Fibroblast of the aortic adventitia (primary cell): ENCODE measurements at places on chromosomes 2 and 18.

- DNase-seq = no peak
Measured at GRCh38 chr2:29336341-29337241, 221.4 kb downstream of the CLIP4 start.

DNA sequence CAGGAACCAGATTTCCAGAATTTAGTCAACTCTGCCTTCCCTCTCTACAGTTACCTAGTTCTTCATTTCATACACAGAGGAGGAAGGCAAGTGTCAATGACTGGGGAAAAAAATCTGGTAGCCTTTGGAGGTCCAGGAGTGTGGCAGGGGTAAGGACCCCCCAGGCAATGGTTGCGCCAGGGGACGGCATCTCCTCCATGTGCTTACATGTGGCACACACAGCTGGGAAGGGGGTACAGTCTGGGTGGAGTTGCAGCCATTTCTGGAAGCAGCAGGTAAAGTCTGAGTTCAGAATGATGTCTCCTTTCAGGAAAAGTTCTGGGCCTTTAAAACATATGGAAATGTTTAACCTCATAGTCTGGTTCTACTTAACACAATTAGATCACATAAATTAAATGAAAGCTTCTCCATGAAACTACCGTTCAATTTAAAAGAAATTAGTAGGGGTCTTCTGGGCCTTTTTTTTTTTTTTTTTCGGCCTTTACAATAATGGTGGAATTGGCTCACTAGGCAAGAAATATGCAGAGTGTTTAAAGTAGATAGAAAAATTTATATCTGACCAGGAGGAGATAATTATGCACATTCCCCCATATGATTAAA lies 153.6 kb upstream of the EPC2 start:
- DNase-seq = no peak

DNA sequence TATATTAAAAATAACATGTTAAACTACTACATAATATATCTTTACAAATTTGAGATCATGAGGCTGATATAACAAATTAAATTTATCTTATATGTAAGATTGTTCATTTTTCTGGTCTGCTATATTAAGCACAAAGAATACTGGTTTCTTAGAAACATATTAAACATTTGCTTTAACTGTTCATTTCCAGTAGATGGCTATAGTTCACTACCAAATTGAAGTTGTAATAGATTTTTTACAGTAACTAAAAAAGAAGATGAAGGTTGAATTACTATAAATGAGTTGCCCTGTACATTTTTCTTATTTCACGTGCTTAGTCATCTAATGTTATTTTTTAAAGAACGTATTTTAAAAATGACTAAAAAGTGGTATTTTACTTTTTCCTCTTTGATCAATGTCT lies 57.0 kb downstream of the ZNF407 start:
- peak; percentile 66 for DNase-seq

DNA sequence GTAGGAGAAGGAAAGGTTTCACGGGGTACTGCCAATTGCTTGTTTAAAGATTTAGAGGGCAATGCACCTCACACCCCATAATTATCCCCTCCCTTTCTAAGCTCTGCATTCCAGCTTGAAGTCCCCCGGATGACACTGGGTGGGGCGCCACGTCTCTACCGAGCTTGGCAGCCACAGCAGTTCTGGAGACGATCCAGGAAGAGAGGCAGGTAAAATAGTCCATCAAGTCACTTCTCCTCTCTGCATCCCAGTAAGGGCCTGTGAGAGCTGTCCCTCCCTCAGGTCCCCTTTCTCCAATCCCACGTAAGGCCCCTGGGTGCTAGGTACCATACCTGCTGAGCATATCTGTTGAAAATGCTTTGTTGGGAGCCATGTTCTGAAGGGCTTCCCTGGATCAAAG lies 65.7 kb downstream of the CAPN13 start:
- DNase-seq = no peak

- DNase-seq = peak; percentile 43
Measured at GRCh38 chr18:24530630-24531111, 70.2 kb downstream of the HRH4 start.

- peak; percentile 43 for DNase-seq
Measured at GRCh38 chr18:564708-565561, 15.2 kb upstream of the CETN1 start.

DNA sequence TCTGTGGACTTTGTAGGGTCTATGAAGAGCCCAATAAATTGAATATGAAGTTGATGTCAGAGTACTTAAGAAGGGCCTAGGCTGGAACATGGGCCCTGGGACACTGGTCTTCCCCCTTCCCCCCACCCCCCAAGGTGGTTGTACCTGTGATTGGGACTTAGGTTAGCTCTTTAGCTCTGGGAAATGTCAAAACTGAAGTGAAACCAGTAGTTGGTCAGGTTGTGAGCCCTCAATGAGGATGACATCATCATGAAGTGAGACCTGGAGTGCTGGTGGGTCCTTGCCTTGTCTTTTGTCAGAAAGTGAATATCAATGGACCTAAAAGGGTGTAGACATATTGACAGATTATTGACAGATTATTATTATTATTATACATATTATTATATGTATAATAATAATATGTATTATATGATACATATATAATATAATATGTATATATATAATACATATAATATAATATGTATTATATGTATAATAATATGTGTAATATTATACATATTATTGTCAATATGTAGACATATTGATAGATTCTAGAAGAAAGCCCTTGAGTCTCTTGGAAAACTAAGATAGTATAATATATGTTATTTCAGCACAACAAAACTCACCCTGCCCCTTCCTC lies 5.4 kb downstream of the MARS2 start:
- no peak for DNase-seq

DNA sequence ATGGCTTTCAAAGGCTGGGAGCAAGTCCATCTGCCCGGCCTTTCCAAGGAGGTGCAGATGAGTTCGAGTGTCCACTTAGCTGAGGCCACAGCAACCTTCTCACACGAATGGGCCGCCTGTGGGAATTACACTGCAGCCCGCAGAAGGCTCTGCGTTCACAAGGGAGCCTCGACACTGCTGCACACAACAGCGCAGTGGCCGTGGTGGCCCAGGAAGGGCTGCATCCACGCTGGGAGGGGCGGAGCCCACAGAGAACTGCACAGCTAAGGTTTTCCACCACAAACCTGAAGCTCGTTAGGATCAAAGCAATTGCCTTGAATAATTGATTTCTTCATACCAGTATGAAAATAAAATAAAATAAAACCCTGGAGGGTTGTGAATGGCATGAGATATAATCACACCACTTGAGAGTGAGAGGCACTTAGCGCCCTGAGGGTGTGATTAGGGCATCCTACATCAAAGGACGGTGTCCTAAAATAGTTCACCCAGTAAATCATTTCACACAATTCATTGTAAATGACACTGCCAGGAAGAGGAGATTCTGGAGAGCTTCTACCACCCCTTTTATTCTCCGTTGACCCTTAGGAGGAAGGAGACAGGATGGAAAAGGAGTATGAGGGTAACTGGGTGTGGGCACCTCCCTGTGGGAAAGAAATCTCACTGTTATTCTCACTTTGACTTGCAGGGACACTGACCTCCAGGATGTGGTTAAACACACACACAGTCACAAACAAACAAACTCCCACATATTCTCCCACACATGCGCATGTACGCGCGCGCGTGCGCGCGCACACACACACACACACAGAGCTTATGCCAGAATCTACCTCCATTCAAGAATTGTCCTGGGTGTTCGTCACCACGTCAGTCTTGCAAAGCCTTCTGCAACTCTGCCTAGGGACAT lies 256.6 kb upstream of the ID2 start:
- DNase-seq = no peak

GRCh38 chr2:25894135-25894830 lies 16.0 kb upstream of the ASXL2 start:
- peak; percentile 49 for DNase-seq

DNA sequence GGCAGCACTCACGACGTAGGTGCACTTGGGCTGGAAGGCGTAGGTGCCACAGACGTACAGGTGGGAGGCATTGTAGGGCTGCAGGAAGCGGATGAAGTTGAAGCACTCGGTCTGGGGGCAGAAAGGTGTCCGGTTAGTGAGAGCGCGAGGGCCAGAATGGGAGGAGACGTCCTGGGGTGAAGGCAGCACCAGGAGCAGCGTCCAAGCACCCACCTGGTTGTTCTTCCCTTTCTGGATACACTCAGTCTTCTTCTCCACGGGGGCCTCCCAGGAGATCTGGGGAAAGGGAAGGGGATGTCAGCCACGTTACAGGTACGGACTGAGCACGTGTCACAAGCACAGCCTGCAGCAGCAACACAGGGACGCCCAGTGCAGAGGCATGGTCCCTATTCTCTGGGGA lies 4.2 kb downstream of the SEMA4C start:
- no peak for DNase-seq

GRCh38 chr18:70453058-70453775 lies 164.4 kb downstream of the SOCS6 start:
- DNase-seq = no peak

DNA sequence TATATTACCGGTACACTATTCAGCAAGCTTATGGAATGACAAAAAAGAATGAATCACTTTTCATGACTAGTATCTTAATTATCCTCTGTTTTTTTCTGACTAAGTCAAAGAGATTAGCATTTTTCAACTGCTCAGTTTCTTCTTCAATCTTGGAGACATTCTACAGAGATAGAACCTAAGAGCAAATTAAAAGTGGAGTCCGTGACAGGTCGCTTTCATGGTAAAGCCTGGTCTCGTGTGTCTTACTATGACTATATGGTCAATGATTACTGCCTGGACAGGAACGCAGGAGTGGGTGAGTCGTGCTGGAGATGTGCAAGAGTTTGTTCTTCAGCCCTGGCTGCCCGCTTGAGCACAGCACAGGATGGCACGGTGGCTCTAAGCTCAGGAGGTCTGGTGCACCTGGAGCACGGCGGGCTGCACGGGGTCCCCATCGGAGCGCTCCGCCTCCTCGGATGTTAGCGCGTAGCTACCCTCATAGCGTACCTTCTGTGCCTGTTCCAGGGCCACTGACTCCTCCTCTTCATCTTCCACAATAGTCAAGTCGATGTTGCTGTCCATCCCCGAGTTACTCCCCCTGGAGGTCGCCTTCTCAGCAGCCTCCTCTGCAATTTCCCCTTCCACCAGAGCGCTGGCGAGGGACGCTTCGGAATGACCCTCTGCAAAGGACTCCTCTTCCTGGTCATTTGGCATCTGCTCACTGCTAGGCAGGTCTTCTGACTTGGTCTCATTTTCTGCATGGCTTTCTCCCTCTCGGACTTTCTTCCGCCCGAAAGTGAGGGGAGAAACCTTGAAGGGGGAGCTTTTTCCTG lies 11.1 kb downstream of the CAVIN2 start:
- no peak for DNase-seq

- DNase-seq = no peak
Measured at GRCh38 chr2:73904952-73905351, 12.1 kb downstream of the ACTG2 start.

DNA sequence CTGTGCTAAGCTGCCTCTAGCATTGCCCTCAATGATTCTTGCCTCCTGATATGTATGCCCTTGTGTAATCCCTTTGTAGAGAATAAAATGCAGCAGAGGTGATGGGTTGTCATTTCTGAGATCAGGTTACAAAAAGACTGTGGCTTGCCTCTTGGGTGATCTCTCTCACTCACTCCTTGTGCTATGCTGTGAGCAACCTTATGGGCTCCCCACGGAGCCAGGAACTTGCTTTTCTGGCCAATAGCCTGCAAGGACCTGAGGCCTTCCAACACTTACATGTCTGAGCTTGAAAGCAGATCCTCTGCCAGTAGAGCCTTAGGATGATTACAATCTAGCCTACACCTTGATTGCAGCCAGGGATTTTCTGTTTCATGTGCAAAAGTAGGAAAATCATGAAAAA lies 123.1 kb upstream of the XIRP2 start:
- DNase-seq = no peak

DNA sequence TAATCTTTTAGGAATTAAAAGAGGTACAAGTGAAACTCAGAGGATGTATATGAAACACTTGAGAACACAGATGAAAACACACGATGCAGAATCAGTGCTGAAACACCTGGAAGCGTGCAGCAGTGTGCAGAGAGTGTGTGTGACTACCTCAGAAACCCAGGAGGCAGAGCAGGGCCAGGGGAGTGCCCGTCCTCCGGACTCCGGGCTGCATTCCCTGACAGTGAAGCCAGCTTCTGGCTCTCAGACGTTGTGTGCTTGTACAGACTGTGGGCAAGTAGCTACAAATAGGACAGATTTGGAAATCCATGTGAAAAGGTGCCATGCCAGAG lies 34.6 kb downstream of the ZNF407 start:
- DNase-seq = no peak

DNA sequence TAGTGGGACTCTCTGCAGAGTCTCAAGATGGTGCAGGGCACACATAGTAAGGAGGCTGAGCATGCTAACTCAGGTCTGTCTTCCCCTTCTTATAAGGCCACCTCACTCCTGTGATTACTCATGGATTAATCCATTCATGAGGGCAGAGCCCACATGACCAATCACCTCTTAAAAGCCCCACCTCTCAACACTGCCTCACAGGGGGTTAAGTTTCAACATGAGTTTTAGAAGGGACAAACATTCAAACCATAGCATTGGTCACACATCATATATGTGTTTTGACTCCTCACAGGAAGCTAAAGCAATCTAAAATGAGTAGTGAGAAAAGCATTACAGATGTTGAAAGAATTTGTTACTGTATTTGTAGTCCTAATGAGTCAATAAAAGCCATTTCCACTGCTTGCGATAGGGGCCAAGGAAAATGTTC lies 57.5 kb downstream of the DTNA start:
- DNase-seq = peak; percentile 68

DNA sequence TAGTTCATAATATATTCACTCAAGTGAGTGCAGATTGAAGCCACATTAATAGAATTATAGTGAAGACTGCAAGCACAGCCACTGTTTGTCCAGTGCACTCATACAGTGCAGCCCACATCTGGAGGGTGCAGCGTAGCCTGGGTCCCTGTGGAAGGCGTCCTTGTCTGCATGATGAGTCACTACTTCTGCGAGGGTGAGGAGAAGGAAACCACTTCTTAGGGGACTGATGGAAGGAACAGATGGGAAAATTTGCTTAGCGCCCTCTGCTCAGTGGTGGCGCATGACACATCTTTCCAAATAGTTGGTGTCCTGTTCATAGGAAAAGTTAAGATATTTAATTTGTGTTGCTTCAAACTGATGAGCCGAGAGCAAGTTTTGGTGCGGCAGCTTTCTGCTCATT lies 330.4 kb upstream of the SMIM21 start:
- no peak for DNase-seq

- DNase-seq = peak; percentile 94
Measured at GRCh38 chr2:75646583-75647425, at the start of gene MRPL19. TSS of gene MRPL19 (plus strand) at chr2:75646783. CDS start at chr2:75646808, 25 bp downstream.

DNA sequence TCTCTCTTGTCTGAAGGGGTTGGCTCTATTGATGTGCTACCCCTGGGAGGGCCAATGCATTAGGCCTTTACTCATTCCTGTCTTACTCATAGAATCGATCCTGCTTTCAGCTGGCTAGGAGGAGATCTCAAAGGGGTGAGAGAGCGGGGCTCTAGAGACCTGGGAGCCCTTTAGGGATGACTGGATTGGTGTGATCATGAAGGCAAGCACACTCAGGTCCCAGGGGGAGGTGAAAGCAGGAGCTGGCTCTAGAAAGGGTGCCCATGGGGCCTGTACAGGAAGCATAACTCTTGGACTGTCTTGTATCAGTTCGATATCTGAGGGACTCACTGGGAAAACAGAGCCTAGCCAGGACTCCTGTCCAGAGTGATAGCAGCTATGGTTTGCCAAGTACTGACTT lies 47.8 kb downstream of the INPP4A start:
- no peak for DNase-seq
